ENCODE measurements at places on chromosomes 12 and 14. TPM values are rescaled to one million over a fixed set of nuclear protein-coding genes. Genes with fewer than 3 reads are reported as not detected.

The RASSF9 gene
- total RNA-seq, result 0.93 TPM

The EPYC gene
- total RNA-seq, result not detected

GRCh38 chr12:51683763-51684357, 92.8 kb downstream of the SCN8A start:
- DNase-seq, result no peak

DNA sequence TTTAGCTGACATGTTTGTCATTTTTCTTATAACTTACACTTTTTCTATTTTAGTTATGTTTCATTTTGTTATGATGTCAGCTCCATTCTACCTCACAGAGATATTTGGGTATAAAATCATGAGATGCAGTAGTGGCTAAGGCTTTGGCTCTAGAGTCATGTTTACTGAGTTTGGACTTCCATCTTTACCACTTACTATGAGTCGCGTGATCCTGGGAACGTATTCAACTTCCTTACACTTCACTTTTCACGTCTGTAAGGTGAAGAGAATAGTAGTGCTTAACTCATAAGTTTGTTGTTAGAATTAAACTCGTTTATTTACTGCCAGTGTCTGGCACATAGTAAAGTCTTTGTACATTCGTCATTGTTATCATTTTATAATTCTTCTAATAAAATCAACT, 126.3 kb downstream of the ERC1 start:
- no peak for DNase-seq

GRCh38 chr12:54139019-54139418, 49.8 kb downstream of the SMUG1 start:
- DNase-seq, result no peak

- no peak for DNase-seq
Measured at GRCh38 chr12:93879476-93880421, 202.6 kb downstream of the CRADD start.

The FOXM1 gene
- total RNA-seq, result 0.86 TPM

The NYNRIN gene
- 2.3 TPM for total RNA-seq

GRCh38 chr14:23321572-23322547, 603 bp downstream of the PABPN1 start:
- DNase-seq, result peak; percentile 74

GRCh38 chr12:131012279-131013069, 58.8 kb downstream of the ADGRD1 start:
- peak; percentile 89 for DNase-seq

The KRT83 gene
- total RNA-seq, result not detected

- DNase-seq, result no peak
Measured at GRCh38 chr14:104557766-104558165, 21.8 kb upstream of the C14orf180 start.

GRCh38 chr12:66708704-66709456, 30.0 kb upstream of the GRIP1 start:
- DNase-seq, result no peak

The MUCL1 gene
- total RNA-seq, result not detected

DNA sequence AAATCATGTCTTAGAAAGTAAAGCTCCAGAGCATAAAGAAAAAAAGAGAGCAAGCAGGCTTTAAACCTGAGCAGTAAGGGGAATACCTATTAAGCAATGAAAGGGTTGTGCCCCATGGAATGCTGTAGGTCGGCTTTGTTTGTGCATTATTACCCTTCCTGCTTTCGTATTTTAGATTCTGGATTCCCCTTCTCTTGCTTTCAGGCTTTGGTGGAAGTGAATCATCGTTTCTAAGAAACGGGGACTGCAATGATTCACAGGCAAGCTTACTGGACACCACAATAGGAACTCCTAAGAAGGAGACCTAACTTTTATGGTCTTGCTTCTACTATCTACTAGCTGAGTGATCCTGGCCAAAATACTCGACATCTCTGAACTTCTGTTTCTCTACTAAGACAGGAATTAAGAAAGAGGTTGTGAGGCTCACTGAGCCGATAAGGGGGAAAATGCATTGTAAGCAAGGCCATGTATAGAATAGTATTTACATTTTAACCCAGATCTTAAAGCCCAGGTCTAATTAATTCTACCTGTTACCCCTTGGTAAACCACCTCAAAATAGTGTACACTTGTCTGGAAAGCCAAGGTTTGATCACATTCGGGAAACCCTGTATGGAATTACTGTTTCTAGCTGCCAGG, 1.2 kb upstream of the BMAL2 start:
- no peak for DNase-seq

The TPH2 gene
- not detected for total RNA-seq

GRCh38 chr12:78191611-78192010, 360.9 kb downstream of the NAV3 start:
- DNase-seq, result no peak

The SSTR1 gene
- 8.2 TPM for total RNA-seq

DNA sequence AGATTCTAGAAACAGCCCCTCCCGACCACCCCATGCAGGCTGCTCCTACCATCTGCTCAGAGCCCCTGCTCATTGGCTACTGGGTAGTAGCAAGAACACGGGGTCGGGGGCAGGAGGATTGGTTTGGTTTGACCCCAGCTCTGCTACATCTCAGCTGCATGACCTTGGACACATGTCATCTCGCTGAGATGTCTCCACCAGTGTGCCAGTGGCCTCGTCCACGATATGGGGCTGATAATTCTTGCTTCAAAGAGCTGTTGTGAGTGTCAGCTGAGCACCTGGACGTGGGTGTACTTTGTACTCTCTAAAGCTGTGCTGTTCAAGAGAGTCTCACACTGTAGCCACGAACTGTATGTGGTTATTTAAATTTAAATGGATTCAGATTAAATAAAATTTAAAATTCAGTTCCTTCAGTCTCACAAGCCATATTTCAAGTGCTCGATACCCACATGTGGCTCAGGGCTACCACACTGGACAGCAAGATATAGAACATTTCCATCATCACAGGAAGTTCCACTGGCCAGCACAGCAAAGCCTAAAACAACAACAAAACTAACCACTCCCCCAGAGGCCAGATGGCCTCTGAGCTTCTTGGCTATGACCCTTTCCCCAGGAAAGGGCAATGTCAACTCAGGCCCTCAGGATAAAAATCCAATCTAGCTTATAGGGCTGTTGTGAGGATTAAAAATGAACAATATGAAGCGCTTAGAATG, 18.6 kb downstream of the LTBP2 start:
- DNase-seq, result no peak

DNA sequence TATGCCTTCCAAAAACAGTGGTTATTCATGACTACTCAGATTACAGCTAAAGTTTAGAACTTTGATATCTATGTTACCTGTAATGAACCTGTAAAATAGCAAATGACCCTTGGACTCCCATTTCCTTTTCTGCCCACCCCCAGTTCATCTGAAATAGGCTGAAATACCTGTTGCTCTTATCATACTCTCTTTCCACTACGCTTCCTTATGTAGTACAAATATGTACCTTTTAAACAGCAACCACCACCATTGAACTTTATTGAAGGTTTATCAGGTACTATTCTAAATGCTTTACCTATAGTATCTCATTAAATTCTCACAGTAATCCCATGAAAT, 239.7 kb downstream of the SSPN start:
- DNase-seq, result no peak

The RAD51B gene
- 3.3 TPM for total RNA-seq

DNA sequence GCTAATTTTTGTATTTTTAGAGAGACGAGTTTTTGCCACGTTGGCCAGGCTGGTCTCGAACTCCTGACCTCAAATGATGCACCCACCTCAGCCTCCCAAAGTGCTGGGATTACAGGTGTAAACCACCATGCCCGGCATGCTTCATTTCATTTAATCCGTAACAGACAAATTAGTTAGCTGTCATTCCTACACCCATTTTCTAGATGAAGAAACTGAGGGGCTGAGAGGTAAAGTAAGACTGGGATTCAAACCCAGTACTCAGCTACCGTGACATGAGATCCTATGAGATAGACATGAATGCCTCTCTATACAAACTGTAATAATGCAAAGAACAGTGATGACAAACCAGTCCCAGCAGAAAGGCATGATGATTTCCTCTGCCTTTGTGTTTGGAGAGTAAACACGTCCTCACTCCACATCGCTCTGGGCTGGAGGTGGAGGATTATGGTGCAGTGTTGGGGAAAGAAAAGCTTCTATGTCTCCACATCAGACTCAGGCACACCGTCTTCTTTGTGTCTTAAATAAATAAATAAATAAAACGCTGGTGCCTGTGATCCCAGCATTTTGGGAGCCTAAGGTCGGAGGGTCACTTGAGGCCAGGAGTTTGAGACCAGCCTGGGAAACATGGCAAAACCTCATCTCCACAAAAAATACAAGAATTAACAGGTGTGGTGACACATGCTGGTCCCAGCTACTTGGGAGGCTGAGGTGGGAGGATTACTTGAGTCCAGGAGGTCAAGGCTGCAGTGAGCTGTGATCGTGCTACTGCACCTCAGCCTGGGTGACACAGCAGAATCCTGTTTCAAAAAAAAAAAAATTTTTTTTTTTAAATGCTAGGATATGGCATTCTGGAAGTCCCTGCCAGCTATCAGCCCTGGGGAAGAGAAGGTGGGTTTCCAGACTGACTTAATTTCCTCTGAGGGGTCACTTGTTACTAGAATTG, 10.5 kb downstream of the VSX2 start:
- DNase-seq, result no peak

The GAS2L3 gene
- total RNA-seq, result 1.3 TPM
